ENCODE measurements at places on chromosomes 13 and 19.
A peak's percentile ranks its signal among the peaks of the same experiment; 100 is the strongest.

DNA sequence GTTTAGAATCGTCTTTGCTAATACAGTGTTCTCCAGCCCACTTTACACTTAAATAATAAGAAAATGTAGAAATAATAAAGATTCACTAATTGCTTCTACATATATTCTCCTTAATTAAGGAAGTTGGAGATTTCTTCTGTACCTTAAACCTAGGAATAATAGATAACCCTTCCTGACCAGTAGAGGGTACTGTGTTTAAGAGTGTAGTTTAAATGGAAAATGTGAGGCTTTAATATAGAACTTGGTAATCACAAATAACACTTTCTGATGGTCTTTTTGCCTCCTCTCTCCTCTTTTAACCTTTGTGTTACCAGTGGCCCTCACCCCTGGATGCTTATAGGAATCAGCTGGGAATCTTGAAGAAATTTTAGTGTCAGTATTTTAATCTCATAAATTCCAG is 20.7 kb downstream of the POMP start:
- DNase-seq = no peak

GRCh38 chr19:1754636-1755466 is 1.5 kb downstream of the ONECUT3 start:
- no peak for DNase-seq

DNA sequence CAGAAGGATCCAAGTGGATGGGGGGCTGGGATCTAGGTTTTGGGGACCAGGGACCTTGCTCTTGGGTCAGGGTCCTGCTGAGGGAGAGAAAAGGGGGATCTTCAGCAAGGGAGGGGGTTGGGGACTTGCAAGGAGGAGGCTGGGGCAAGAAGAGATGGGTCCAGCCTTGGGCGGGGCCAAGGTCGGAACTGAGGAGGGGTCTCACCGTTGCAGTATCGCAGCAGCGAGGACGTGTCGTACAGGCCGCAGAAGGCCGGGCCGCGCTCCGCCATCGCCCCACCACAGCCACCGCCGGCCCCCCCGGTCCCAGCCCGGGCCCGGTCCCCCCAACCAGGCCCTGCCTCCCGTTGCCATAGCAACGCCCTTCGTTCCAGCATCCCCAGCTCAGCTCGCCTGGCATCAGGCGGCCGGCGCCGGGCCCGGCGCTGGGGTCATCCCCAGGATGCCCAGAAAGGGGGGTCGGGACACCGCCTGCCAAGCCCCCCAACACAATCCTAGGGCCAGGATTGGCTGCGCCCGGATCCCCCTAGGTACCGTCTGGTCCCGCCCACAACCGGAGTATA is 6.0 kb upstream of the EML2 start:
- DNase-seq = no peak

DNA sequence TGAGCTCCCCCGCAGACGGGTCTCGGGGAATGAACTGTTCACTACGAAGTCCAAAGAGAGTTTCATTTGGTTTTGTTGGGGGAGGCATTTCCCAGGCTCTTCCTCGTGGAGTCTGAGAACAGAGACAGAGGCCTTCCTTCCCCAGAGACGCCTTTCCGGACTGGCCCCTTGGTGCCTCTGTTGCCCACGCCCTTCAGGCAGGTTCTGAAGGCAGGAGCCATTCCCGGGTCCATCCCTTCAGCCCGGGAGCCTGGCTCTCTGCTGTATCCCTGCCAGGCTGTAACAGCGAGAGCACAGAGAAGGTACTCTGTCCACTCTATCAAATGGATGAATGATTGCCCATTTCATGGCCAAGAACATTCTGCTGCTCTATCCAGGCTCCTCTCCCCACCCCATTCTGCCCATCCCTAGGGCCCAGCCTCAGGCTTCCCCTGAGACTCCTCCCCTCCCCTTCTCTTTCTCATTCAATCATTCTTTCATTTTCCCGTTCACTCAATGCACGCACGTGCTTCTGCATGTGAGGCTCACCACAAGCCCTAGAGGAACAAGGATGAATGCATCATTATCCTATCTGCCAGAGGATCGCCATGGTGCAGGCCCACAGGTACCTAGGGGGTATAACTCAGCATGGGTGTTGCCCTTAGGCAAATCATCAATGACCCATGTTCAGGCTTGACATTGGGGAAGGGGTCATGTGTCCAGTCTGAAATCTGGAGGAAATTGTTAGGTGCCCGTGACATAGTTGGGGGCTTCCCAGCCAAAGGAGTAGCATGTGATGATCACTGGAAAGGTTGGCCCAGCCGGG is 298.6 kb downstream of the ZNF536 start:
- DNase-seq = no peak

GRCh38 chr13:94139393-94139995 is 340.0 kb downstream of the DCT start:
- DNase-seq = no peak

DNA sequence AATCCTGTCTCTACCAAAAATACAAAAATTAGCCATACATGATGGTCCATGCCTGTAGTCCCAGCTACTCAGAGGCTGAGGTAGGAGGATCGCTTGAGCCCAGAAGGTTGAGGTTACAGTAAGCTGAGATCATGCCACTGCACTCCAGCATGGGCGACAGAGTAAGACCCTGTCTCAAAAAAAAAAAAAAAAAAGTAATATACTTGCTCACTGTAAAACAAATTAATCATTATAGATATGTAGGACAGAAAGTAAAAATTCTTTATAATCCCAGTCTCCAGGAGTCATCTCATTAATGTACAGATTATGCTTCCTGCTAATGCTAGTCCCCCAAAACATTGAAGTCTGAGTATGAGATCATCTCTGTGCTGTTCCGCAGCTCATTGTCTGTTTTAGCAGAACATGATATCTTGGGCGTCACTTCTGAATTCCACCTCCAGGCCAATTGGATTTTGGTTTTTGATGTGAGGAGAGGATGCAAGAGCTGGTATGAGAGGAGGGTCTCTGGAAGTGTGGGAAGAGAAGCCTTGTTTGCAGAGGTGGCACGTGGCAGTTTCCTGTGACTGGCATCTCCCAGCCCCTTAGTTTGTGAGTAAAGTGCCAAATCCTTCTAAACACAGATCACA is 75.4 kb upstream of the NPAS1 start:
- no peak for DNase-seq

- DNase-seq = no peak
Observed at GRCh38 chr13:23871616-23872220, 17.5 kb downstream of the MIPEP start.

GRCh38 chr19:5504114-5504513 is 48.9 kb downstream of the ZNRF4 start:
- DNase-seq = no peak

GRCh38 chr19:49150944-49151243 is 4.3 kb downstream of the HRC start:
- no peak for DNase-seq

GRCh38 chr13:110348309-110349105 is 41.4 kb downstream of the COL4A2 start:
- no peak for DNase-seq

- no peak for DNase-seq
Observed at GRCh38 chr13:23467048-23467931, 33.8 kb upstream of the SACS start.

DNA sequence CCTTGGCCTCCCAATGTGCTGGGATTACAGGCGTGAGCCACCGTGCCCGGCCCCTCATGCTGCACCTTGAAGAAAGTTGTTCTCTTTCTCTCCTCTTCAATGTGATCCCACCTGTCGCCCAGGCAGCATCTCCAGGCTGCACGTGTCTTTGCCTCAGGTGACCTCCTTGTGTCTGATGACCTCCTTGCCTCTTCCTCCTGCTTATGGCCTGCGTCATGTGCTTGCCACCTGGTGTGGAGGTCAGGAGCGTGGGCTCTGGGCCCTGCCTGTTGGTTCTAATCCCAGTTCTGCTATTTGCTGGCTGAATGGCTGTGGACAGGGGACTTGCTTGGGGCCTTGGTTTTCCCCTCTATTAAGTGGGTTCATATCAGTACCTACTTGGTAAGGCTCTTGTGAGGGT is 6.3 kb downstream of the BICRA start:
- DNase-seq = no peak

- DNase-seq = no peak
Observed at GRCh38 chr19:45960595-45961235, 12.9 kb downstream of the NOVA2 start.

DNA sequence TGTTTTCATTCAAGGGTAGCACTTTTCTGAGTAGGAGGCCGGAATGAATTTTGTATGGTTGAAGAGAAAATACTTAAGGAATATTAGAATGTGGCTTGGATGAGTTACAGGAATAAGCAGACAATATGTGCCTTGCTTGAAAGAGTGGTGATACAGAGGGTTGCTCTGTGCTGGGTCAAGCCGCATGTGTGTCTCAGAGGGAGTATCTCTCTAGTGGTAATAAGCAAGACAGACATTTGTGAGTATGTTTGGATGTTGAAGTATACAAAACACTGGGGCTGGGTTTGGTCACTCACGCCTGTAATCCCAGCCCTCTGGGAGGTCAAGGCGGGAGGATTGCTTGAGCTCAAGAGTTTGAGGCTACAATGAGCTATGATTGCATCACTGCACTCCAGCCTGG is 103.9 kb downstream of the LMO7 start:
- DNase-seq = no peak

GRCh38 chr19:14479975-14480699 is 5.0 kb upstream of the PTGER1 start:
- peak; percentile 91 for DNase-seq

DNA sequence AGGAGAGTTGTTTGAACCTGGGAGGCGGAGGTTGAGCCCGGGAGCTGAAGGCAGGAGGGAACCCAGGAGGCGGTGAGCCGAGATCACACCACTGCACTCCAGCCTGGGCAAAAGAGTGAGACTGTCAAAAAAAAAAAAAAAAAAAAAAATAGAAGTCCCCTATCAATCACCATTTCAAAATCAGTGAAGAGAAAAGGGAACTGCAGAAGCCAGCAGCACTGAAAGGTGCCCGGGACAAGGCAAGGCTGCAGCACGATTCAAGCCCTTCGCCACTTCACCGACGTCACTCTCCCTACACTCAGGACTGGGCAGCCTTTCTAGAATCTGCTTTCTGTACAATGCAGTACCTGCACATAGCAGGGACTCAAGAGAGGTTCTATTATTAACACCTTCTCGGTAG is 21.9 kb upstream of the USP12 start:
- no peak for DNase-seq

- DNase-seq = no peak
Observed at GRCh38 chr13:61608138-61608537, 192.5 kb upstream of the PCDH20 start.

DNA sequence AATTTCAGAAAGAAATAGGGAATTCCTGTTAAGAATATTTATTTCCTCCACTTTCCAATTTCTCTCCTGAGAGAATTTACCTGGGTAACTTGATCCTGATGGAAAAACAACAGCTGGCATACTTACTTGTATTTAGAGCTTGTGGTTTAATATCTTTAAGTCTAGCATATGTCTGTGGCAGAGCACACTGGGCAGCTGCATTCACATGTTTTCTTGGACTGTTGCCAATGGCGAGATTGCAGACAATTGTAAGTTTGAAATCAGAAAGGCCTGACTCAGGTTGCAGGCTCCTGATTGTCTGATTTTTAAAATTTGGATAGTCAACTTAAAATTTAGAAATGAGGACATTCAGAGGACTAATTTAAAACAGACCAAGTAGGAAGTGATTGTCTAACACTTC is 66.9 kb downstream of the NHLRC3 start:
- no peak for DNase-seq

- DNase-seq = no peak
Observed at GRCh38 chr13:43377149-43377548, 353.8 kb downstream of the DNAJC15 start.

DNA sequence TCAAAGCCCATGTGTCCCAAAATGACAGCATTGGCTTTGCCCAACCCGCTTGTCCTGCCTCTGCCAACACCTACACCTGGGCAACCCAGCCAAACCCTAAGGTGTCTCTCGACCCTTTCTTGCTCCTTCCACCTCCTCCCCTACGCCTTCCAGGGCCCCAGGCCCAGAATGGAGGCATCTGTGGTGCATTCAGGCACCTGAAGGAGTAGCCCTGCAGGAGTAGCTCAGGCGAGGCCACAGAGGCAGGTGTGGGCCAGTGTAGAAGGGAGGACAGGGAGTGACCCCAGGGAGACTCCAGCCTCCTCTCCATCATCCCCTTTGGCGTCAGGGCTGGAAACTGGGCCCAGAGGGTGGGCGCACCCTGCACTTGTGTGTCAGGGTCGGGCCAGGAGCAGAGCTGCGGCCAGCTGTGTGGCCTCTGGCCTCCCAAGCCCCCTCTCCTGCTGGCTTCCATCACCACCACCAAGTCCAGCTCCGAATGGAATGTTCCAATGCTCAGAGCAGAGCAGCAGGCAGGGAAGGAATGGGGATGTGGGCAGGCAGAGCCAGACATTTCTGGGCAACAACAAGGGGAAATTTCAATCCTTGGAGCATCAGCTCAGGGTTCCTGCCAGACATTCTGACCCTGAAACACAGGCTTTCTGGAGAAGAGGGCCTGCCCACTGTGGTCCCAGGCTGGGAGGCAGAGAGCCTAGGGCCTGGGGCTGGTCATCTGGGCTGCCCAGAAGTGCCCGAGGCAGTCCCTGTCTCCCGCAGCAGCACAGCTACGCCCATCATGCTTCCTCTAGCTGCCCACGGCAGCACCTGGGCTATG is 16.4 kb downstream of the PLEKHF1 start:
- no peak for DNase-seq

GRCh38 chr13:22948421-22948820 is 232.4 kb upstream of the SGCG start:
- DNase-seq = no peak

DNA sequence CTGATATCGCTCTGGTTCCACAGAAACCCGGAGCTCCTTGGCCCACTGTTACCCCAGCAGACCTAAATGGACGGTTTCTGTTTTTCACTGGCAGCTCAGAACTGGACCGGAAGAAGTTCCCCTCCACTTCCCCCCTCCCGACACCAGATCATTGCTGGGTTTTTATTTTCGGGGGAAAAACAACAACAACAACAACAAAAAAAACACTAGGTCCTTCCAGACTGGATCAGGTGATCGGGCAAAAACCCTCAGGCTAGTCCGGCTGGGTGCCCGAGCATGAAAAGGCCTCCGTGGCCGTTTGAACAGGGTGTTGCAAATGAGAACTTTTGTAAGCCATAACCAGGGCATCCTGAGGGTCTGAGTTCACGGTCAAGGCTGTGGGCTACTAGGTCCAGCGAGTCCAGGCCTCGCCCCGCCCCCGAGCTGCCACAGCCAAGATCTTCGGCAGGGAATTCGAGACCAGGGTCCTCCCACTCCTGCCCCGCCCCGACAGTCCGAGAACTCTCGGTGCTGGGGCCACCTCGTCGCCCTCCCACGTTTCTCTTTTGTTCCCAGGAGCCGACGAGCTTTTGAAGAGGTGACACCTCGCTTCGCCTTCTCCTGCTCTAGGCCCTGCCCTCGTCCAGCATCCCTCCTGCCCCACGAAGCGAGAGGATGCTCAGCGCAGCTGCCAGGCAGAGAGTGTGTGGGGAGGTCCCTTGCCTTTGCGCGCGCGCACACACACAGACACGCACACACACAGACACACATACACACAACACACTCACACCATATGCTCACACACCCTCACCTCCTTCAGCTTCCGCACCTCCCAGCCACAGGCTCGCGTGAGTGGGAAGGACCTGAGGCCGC is 8.8 kb downstream of the ZIC2 start:
- DNase-seq = peak; percentile 65

GRCh38 chr13:106651442-106651841 is 83.5 kb upstream of the ARGLU1 start:
- DNase-seq = no peak

GRCh38 chr19:45578861-45579260 is 5.7 kb downstream of the OPA3 start:
- no peak for DNase-seq

Data from activated effector memory CD4-positive, alpha-beta T cell treated with anti-CD3 and anti-CD28 coated beads, Interleukin-2, amount 50 U/mL, for 16 hours (primary cell).